ENCODE measurements at places on chromosomes 6 and 20.

- DNase-seq: no peak
Observed at GRCh38 chr6:19866985-19867627, 29.9 kb downstream of the ID4 start.

DNA sequence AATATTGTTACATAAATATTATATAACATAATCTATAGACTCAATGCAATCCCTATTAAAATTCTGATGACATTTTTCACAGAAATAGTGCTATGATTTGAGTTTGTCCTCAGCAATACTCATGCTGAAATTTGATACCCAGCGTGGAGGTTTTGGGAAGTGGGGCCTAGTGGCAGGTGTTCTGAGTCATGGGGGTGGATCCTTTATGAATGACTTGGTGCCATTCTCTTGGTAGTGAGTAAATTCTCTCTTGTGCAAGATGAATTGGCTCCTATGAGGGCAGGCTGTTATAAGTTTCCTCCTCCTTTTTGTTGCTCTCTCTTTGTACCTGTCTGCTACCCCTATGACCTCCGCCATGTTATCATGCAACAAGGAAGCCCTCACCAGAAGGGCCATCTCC lies 65.8 kb downstream of the SHPRH start:
- no peak for DNase-seq

DNA sequence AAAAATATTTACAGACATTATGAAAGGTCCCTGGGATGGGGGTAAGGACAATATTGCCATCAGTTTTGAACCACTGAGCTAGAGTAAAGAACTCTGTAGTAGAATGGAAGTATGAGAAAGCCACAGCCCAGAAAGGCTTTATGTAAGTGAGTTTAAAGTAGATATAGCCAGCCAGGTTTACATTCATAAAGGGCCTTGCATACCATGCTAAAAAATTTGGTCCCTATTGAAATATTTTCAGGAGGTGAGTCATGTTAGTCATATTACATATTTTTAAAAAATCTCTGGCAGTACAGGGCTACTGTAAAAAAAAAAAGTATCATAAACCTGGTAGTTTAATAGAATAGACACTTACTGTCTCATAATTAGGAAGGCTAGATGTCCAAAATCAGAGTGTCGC lies 3.5 kb downstream of the ZKSCAN8 start:
- DNase-seq: no peak

GRCh38 chr6:37659561-37659960 lies 38.1 kb downstream of the MDGA1 start:
- DNase-seq: no peak

DNA sequence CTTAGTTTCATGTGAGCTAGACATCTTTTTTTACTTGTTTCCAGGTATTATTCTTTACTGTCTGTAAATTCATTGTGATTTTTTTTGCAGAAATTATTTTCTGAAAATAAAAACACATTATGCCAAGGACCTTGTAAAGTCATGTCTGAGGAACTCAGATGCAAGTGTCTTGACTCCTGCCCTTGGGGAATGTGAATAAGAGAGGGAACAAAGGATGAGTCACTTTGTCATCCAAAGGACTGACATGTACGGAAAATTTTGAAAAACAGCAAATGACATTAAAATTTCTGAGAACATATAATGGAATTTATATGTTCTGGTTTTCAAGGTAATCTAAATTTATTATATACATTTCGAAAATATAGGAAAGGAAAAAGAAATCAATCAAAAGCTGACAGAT lies 660.4 kb downstream of the CD109 start:
- no peak for DNase-seq

- no peak for DNase-seq
Observed at GRCh38 chr20:343107-343506, 3.8 kb upstream of the NRSN2 start.

Measured in hypothalamus (tissue), 51 donors.